ENCODE measurements at places on chromosomes 13 and 19.

DNA sequence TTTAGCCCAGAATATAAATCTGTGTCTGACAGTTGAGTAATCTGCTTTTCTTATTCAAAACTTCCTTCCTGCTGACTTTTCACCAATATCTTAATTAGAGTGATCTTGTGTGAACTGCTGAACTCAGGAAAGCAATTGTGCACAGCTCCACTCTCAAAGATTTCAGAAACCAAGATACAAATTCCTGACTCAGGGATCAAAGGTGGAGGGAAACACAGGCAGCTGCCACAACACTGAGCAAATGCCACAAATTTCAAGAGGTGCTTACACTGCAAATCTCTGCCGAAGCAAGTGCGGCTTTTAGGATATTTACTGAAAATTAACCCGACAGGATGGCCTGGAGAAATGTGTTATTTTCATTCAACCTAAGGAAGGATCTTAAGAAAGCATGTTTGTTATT, 111.4 kb downstream of the STOML3 start:
- DNase-seq = no peak

DNA sequence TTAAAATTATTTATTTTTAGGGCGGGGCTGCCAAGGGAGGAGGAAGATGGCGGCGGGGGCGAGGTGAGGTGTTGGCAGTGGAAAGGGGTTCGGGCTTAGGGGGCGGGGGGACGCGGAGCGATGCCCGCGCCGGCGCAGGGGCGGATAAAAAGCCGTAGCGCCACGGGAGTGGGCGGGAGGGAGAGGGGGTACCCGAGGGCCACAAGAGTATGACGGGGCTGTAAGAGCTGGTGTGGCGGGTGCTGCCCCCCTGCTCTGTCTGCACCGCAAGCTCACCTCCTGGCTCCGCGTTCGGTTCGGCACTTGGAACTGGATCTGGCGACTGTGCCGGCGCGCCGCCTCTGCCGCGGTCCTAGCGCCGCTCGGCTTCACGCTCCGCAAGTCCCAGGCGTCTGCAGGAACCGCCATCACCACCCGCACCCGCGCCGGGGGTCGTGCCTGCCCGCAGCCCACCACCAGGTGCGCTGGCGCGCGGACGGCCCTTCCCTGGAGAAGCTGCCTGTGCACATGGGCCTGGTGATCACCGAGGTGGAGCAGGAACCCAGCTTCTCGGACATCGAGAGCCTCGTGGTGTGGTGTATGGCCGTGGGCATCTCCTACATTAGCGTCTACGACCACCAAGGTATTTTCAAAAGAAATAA, 265.2 kb upstream of the SGCG start:
- DNase-seq = no peak

- no peak for DNase-seq
Observed at GRCh38 chr19:1230783-1231489, 6.9 kb downstream of the CBARP start.

DNA sequence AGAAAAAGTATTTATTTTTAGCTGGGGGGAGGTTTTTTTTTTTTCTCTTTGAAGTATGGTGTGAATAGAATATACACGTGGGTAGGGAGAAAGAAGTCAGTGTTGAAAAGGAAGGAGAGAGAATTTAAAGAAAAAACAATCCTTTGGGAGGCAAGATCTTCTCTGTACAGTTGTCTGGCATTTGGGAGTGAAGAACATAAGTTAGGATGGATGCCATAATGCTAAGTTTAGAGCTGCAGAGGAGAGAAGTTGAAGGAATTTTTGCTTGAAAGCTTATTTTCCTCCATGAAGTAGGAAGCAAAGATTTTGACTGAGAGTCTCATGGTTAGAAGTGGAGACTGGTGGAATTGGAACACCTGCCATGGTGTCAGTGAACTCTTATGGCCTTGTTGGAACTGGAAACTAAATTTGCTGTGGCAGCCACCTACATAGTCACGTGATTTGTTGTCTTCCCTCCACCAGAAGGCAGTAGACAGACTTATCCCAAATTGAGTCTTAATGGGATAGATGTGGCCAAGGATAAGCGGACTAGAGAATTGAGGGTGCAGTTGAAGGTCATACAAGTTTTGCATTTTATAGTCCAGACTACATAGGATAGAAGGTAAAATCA, 22.0 kb downstream of the NDFIP2 start:
- DNase-seq = no peak

- DNase-seq = no peak
Observed at GRCh38 chr19:1864480-1865171, 1.2 kb upstream of the KLF16 start.

GRCh38 chr13:40494513-40494912, 171.9 kb downstream of the FOXO1 start:
- DNase-seq = no peak

GRCh38 chr19:54138489-54139256, 1.1 kb downstream of the CNOT3 start:
- no peak for DNase-seq

GRCh38 chr19:32254509-32254890, 90.9 kb upstream of the ZNF507 start:
- DNase-seq = no peak

- DNase-seq = no peak
Observed at GRCh38 chr19:44588771-44589112, 24.6 kb upstream of the IGSF23 start.

- no peak for DNase-seq
Observed at GRCh38 chr19:45505151-45505995, 1.9 kb upstream of the VASP start.

DNA sequence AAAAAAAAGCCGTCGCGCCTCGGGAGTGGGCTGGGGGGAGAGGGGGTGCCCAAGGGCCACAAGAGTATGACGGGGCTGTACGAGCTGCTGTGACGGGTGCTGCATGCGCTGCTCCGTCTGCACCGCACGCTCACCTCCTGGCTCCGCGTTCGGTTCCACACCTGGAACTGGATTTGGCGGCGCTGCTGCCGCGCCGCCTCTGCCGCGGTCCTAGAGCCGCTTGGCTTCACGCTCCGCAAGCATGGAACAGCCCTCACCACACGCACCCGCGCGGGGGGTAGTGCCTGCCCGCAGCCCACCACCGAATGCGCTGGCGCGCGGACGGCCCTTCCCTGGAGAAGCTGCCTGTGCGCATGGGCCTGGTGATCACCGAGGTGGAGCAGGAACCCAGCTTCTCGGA, 18.8 kb downstream of the C1QTNF9 start:
- peak; percentile 27 for DNase-seq

GRCh38 chr13:60326273-60326672, 70.7 kb upstream of the TDRD3 start:
- no peak for DNase-seq

DNA sequence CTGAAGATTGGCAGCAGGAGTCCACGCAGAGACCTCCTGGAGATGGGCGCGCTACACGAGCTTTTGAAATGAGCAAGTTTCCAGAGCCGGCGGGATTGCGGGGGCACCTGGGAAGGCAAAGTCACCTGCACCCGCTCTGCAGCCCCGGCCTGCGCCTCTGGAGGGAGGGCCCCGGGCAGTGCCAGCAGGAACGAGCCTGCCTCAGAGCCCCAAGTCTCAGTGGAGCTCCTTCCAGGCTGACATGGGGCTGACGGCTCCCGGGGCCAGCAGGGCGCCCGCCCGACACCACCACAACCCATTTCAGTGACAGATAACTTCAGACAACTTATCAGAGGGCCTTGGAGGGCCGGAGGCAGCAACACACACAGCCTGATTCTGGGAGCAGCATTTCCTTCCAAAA, 45.0 kb downstream of the RASA3 start:
- no peak for DNase-seq

GRCh38 chr13:23450340-23451046, 17.0 kb upstream of the SACS start:
- no peak for DNase-seq

- DNase-seq = no peak
Observed at GRCh38 chr13:45215392-45216077, 14.7 kb upstream of the KCTD4 start.

GRCh38 chr19:35090160-35090505, 25.5 kb upstream of the FXYD3 start:
- DNase-seq = no peak

DNA sequence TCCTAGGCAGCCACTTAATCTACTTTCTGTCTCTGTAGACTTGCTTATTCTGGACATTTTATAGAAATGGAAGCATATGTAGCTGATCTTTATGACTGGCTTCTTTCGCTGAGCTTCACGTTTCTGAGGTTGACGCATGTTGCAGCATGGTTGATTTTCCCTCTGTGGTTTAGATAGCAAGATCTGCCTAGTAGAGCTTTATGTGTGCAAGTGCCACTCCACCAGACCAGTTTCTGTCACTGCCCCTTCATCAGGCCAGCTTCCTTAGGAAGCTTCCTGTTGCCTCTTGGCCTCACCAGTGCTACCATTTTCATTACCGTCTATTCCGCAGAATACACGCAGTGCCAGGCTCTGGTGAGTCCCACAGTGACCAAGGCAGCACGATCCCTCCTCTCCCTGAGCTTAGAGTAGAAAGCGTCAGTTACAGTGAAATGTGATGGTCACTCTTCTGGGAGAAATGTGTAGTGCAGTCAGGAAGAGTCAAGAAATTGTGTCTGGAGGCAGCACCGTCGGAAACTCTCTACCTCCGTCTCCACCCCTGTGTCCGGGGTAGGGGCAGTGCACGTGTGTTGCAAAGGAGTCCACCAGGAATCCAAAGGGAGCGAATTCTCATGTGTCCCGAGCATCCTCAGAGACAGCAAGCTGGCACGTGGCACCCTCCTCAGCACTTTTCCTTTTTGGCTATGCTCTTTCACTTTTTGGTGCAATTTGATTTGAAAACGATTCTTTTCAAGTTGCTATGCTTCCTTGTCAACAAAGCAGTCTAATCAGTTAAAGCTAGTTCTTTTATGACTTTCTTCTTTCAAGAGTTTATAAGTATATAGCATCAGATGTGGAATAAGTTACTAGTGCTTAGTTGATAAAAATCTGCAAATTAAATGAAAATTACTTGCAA, 45.4 kb upstream of the GPR183 start:
- DNase-seq = no peak

DNA sequence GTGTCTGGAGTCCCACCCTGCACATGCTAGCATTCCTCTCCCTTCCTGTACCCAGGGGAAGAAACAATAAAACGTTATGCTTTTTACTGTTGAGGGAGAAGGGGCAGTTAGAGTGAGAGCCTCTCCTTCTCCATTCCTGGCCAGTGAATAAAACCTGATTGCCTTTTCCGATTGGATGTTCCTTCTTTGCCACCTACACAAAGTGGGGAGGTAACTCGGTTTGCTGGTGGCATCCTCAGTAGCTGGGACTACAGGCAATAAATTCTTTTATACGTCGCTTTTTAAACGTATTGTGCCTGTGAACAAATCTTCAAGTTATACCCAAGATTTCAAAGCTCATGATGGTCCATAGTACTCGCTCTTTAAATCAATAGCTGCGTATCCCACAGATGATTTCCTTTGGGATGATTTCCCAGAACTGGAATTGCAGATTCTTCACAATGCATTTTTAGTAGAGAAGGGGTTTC, 660 bp upstream of the MVB12A start:
- DNase-seq = no peak

GRCh38 chr13:97133955-97134354, 88.2 kb upstream of the MBNL2 start:
- no peak for DNase-seq

DNA sequence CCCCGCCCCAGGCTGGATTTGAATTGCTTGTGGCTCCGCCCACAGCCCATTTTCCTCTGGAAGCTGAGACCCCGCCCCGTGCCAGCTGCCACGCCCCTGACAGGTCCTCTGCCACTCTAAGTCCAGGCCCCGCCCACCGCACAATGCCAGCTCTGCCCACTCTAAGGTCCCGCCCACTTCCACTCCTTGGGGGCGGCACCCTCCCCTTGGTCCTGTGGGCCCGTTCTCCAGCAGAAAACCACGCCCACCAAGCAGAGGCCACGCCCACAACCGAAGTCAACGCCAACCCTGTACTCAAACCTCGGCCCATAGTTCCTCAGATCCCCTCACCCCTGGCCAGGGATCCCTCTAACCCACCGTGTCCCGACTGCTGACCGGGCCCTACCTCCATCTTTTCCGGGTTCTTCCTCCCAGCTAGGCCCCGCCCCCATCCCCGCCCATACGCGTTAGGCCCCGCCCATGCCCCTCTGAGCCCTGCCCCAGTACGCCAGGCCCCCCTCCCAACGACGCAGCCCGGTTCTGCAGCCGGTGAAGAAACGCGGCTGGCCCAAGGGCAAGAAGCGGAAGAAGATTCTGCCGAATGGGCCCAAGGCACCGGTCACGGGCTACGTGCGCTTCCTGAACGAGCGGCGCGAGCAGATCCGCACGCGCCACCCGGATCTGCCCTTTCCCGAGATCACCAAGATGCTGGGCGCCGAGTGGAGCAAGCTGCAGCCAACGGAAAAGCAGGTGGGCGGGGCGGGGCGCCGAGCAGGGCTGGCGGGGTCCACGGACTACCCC, 1.3 kb downstream of the HMG20B start:
- DNase-seq = peak; percentile 87

GRCh38 chr19:35545855-35546381, 492 bp downstream of the TMEM147 start:
- DNase-seq = no peak

DNA sequence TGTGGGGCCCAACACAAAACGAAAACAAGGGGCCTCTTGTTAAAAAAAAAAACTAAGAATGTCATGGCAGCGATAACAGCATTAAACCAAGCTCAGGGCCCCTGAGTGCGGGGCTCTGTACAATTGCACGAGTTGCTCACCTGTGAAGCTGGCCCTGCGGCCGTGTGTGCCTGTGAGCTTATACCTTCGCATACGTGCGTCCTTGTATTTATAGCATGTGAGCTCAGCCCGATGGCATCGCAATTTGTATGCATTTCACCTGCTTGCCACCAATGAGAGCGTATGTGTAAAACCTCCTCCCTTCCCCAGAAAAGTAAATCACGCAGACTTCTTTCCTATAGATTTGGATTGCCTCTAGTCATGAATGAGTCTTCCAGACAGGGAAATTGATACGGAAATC, 17.1 kb downstream of the HNRNPM start:
- DNase-seq = no peak

GRCh38 chr19:45021971-45022370, 16.9 kb upstream of the CLASRP start:
- no peak for DNase-seq

DNA sequence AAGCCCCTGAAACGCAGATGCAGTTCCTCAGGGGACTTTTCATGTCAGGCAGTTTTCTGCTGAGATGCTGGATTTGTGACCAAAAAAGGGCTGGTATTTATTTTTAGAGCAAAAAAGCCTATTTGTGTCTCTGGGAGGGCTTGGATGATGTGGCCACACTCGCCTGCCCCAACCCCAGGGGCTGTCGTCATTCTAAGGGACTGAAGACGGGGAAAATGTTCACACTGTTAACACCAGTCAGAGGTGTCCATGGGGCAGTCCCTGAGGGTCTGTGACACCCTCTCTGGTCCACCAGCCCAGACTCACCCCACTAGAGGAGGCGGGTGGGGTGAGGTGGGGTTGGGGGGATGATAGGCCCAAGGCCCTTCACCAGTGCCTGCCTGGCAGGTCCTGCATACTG, 15.9 kb upstream of the EPHX3 start:
- DNase-seq = no peak

DNA sequence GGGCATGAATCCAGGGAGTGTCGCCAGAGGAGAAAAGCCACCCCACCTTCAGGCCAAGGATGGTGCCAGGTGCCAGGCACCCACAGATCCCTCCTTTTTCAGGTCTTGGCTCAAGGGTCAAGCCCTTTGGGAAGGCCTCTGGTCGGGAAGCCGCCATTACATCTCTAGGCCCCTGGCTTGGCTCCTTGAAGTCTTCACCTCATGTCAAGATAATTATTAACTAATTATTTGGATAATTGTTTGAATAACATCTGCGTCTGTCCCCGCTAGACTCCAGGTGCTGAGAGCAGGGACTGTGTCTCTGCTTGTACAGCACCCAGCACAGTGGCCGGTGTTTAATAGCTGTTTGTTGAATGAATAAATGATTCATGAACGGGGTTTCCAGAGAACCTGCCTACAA, 1.2 kb downstream of the KLK13 start:
- DNase-seq = no peak

- DNase-seq = no peak
Observed at GRCh38 chr13:33624253-33624652, 193.7 kb upstream of the RFC3 start.
